ENCODE measurements at places on chromosomes 7 and 10. TPM values are rescaled to one million over a fixed set of nuclear protein-coding genes. Genes with fewer than 3 reads are reported as not detected.

HOXA13 gene
- not detected for total RNA-seq

CALD1 gene
- total RNA-seq, result 0.55 TPM

C10orf105 gene
- 0.73 TPM for total RNA-seq

- DNase-seq, result no peak
These were observed 89.1 kb downstream of the TNS3 start for GRCh38 chr7:47492716-47493325.

DNA sequence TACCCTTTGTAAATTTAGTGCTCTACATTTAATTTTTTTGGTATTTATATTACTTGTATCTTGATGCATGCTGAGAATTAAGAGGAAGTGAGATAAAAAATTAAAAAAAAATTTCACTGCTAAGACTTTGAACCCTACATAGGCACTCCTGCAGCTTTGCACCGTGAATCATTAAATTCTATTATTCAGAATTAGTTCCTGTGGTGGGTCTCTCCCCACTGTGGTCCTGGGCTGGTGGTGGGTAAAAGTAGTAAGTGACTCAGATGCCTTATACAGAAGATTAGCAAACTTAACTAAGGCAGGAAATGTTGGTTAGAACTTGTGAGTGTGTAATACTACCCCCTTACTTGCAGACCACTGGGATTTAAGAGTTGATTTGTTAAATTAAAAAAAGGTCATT, 72.6 kb downstream of the AP3M1 start:
- DNase-seq, result peak; percentile 69

GRCh38 chr10:5354068-5354467, 10.7 kb upstream of the UCN3 start:
- DNase-seq, result no peak
